Skeletal muscle cell (primary cell): ENCODE measurements at places on chromosomes 4 and X.

- no peak for DNase-seq
These were observed 994 bp downstream of the GALNT7 start for GRCh38 chr4:173169428-173170181.

DNA sequence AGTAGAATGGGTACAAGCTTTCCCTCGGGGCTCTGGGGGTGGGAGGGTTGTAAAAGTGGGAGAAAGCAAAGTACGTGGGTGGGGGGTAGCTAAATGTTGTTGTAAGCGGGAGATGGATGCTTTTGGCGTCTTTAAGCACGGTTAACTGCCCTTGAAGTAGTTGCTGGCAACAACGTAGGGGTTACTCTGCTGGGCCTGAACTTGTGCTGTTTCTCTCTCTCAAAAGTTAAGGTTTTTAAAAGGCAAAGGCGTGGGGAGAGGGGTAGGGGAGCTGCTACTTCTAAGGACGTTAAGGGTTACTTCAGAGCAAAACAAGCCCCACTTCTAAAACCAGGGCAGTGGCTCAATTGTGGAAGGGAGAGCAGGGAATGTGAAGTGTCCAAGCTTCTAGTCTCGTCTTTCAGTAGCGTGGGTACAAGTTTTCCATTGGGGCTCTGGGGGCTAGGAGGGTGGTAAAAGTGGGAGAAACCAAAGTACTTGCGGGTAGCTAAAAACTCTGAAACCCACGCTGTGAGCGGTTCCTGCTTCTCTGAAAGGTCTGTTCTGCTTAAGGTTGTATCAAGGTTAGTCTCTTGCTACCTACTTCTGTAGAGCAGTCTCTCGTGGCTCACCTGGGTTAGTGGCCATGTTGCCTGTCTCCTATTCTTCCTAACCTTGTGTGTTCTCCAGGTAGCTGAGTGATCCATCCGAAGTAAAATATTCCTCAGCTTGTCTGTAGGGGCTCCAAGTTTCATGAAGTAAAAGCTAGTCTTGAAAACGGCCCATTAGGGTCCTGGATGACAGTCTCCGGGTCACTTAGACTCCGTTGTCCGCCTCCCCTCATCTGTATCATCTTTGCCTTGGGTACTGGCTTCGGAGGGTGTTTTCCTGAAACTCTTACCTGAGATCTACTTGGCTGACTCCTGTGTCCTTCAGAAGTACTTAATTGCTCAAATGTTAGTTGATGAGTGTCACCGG lies 1.7 kb upstream of the WDR1 start:
- DNase-seq = no peak

- DNase-seq = no peak
These were observed 149.5 kb downstream of the DHRSX start for GRCh38 chrX:2351321-2351720.

GRCh38 chr4:68569466-68570121 lies 6.5 kb downstream of the UGT2B17 start:
- no peak for DNase-seq

DNA sequence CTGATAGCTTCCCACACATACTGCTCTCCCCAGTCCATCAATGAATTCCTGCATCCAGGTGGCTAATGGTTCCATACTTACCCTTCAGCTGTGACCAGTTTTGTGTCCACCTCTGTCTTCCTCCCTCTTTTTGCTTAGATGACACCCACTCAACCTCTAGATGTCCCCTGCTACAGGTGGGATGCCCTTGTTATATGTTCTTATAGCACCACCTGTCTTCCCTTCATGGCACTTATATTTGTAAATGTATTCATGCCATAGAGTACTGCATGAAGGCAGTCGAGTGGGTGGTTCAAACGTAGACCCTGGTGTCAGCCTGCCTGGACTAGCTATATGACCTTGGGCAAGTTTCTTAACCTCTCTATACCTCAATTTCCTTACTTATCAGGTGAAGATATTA lies 6.5 kb upstream of the USP46 start:
- no peak for DNase-seq

DNA sequence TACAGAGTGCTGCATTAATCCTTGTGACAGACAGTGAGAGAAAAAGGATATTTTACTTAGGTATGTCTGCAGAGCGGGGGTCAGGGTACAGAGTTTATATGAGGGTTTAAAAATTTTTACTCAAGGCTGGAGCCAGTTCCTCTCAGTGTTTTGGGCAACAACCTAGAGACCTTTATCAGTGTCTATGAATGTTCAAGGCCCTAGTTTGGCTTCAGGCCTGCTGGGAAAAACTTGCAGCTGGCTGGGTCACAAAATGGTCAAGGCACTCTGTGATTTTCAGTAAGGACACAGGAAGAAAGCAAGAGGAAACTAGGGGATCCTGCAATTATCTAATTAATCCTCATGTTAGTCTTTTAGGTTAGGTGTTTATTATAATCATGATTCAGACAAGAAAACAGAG lies 10.8 kb upstream of the C4orf54 start:
- no peak for DNase-seq

- peak; percentile 39 for DNase-seq
These were observed 565.8 kb upstream of the SPANXN1 start for GRCh38 chrX:144681501-144681900.

DNA sequence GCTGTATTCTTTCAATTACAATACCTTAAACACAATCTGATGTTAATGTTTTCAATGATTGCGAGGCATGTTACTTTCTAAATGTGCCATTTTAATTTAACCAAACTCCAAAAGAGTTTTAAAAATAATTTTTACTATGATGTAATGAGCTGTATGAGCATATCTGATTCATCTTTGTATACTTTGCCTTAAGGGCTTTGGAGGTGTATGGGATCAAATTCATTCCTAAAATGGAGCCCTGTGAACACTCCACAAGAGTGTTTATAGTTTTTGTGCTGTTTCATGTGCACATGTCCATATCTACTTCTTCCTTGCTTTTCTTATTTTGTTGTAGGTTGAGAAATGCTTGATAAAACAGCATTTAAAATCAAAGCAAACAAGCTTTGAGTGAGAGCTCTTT lies 82.4 kb downstream of the ATP10D start:
- DNase-seq = no peak

DNA sequence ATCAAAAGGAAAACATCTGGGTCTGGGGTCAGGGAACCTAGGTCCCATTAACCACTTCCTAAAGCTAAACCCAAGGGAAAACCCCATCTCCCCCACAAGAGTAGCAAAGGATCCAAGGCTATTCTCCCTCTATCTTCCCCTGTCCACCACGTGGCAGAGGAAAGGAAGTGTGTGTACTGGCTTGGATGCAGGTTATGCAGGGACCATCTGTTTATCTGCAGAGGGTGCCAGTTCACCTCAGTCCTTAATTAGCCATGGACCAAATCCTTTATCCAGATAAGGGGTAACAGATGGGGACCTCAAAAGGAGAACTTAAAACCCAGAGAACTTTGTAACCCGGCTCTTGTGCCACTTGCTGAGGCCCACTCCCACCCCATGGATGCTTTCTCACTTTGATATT lies 135.3 kb downstream of the ZNF518B start:
- no peak for DNase-seq

- DNase-seq = no peak
These were observed 104.9 kb downstream of the RASGEF1B start for GRCh38 chr4:81366779-81367178.

DNA sequence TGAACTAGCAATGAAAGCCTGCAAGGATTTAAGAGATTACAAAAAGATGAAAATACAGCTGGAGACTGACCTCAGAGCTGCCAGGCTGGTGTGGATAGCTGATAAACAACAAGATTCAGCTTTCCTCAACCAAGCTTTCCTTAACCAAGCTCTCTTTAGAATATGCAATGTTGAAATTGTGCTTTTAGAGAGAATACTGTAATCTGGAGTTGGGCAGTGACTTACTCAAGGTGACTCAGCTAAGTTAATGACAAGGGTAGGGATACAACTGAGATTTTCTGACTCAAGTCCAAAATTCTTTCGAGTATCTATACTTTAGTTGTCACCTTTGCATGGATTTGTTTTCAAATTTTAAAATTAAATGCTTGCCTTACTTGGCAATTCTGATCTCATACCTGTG lies 98.0 kb downstream of the AMMECR1 start:
- DNase-seq = no peak

DNA sequence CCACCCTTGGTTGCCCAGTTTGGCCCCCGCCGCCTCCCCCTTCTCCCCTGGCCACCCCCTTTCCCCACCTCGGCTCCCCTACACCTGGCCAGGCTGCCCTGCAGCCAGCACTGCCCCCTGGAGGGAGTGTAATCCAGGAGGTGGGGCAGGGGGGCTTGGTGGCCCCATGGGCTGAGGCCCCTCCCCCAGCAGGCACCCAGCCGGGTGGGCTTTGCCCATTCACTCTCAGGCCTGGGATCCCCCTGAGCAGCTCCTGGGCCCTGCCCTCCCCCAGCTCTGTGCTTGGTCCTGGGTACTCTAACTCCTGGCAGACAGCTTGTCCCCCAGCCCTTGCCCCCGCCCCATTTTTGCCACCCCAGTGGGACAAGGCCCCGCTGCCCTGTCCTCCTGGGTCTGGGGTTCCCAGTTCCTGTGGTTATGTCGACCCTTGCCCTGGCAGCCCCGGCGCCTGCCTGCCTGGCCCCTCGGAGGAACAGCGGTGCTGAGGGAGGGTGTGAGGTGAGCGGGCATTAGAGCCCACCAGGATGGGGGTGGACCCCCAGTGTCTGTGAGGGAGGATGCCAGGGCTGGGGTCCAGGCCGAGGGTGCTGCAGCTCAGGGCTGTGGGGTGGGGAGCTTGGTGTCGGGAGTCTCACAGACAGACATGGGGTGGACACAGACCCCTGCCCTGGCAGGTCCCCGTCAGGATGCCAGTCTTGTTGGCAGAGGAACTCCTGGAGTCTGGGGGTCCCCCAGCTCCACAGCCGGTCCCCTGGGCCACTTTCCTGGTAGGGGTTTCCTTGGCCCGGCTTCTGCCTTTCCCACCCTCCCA lies 10.2 kb downstream of the NAT8L start:
- DNase-seq = no peak

GRCh38 chr4:184441461-184442313 lies 32.7 kb downstream of the IRF2 start:
- DNase-seq = no peak

GRCh38 chrX:10195947-10196346 lies 39.2 kb downstream of the CLCN4 start:
- DNase-seq = no peak

GRCh38 chr4:3364634-3365314 lies 72.0 kb downstream of the RGS12 start:
- no peak for DNase-seq

- DNase-seq = no peak
These were observed 27.8 kb downstream of the PAPSS1 start for GRCh38 chr4:107692202-107692601.

DNA sequence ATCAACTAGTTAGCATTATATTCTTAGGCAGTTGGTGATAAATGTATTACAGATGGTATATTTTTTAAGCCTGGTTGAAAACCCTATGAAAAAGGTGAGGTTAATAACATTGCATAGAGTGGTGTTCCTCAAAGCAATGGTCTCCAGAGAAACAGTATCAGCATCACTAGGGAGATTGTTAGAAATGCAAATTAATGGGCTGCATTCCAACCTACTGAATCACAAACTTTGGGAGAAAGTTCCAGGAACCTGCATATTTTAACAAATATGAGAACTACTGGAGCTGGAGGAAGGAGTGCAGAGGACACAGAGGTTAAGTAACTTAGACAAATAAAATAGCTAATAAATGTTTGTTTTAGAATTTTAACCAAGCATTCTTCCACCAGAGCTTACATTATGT lies 166.9 kb upstream of the PCDH10 start:
- DNase-seq = no peak

GRCh38 chr4:26958925-26959653 lies 98.4 kb downstream of the STIM2 start:
- DNase-seq = no peak

DNA sequence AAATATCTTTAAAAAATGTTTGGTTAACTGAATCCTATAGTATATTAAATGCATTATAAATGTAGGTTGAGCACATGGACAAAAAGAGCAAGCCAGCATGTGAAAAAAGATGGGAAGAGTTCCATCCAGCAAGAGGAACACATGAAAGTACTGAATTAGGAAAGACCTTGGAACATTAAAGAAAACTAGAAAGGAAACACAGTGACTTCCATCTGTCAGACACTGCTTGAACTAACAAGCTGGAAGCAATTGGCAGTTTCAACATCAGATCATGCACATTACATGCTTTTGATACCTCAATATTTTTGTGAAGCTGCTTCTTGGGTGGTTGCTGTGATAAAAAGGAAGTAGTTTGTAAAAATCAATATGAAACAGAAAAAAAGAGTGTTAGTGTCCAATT lies 626.8 kb upstream of the GNPDA2 start:
- DNase-seq = no peak

- DNase-seq = no peak
These were observed 681.9 kb upstream of the BOD1L1 start for GRCh38 chr4:14309431-14309830.

- no peak for DNase-seq
These were observed 114.0 kb downstream of the DCTD start for GRCh38 chr4:182803235-182803634.

DNA sequence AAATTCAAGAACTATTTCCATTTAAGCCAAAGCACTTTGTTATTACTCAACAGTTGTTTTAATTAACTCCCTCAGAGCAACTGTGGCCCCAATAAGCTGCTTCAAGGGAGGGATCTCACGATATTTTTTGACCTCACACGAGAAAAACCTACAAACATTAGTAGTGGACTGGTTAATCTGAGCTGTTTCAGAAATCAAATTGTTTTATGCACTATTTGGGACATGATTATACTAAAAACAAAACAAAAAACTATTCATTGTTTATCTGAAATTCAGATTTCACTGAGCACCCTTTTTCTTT lies 74.3 kb downstream of the DCHS2 start:
- no peak for DNase-seq

GRCh38 chrX:24703185-24703494 lies 9.4 kb downstream of the POLA1 start:
- no peak for DNase-seq

- no peak for DNase-seq
These were observed 421.5 kb downstream of the NLGN4X start for GRCh38 chrX:5807181-5807580.

GRCh38 chrX:48938721-48939425 lies 18.5 kb downstream of the OTUD5 start:
- DNase-seq = no peak

- DNase-seq = no peak
These were observed 80.8 kb upstream of the BMPR1B start for GRCh38 chr4:94676970-94677369.

- no peak for DNase-seq
These were observed 200.8 kb downstream of the GRIA2 start for GRCh38 chr4:157421365-157421764.

- DNase-seq = no peak
These were observed 28.7 kb downstream of the LDB2 start for GRCh38 chr4:16869594-16870245.

GRCh38 chrX:108285356-108285755 lies 152.9 kb downstream of the COL4A6 start:
- DNase-seq = no peak

DNA sequence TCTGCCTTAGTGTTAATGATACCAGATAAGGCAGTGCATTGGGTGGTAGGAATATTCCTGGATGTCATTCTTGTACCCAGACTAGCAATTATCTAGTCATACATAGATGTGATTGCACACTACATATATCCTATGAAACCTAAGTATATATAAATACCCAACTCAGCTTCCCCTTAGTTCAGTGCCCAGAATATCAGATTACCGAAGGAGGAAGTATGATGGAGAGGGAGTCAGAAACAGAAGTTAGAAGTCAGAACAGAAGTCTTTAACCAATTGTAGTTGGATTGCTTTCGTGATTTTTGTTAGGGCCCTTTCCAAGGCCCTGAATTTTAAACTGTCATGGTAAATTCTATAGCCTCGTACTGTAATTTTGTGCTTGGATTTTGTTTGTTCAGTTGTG lies 42.9 kb downstream of the MOB1B start:
- no peak for DNase-seq

GRCh38 chr4:24244663-24245490 lies 339.5 kb downstream of the DHX15 start:
- no peak for DNase-seq

GRCh38 chrX:54044126-54044876 lies at the start of gene PHF8:
TSS of gene PHF8 (minus strand) at chrX:54044473. CDS start at chrX:54042728, 1,745 bp downstream.
- DNase-seq = peak; percentile 75
